ENCODE measurements at places on chromosomes 12 and 14. TPM values are rescaled to one million over a fixed set of nuclear protein-coding genes. Genes with fewer than 3 reads are reported as not detected.

The IFNG gene
- 0.27 TPM for polyA plus RNA-seq

The KRT73 gene
- polyA plus RNA-seq: 10.0 TPM

DNA sequence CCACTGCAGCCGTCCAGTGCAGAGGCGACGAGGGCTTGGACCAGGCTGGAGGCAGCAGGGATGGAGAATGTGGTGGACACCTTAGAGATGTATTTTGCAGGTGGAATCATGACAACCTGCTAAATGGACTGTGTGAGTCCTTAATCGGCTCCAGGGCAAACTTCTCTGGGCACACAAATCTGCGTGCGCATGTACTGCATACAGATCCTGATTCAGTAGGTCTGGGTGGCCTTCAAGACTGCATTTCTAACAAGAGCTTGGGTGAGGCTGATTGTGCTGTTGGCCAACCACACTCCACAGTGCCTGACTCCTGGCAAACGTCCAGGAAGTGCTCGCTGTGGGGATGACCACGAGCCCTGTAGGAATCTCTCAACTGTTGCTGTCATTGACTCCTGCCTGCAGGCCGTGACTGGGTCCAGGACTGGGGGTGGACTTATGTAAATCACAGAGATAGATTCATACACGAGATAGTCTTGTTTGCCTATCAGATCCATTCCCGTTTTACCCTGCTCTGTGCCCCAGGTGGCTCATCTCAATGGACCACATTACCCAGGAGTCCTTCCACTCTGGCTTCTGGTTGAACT lies 27.2 kb downstream of the JDP2 start:
- no peak overlapping the region for H3K4me3 ChIP-seq
- H3K36me3 ChIP-seq: no peaks in the 10 kb centered on the region
- H3K4me1 ChIP-seq: peaks cover 1% of the 10 kb centered on the region
- no peak overlapping the region for H3K27ac ChIP-seq
- H3K27me3 ChIP-seq: peaks cover 4% of the 10 kb centered on the region
- no peak for DNase-seq

DNA sequence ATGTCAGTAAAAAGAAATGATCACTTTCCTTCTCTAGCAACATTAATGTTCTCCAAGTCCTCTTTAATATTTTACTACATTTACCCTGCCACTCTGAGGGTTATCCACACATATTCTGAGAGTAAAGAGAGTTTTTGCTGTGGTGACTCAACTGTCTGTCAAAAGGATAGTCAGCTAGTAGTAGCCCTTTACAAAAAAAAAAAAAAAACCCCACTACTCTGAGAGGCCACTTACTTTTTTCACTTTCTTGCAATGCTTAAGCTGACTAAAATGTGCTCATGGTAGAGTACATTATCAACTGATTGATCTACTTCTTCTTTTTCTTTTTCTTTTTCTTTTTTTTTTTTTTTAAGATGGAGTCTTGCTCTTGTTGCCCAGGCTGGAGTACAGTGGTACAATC lies 27.6 kb upstream of the PPM1A start:
- no peaks in the 10 kb centered on the region for H3K36me3 ChIP-seq
- DNase-seq: no peak
- no peaks in the 10 kb centered on the region for H3K27me3 ChIP-seq
- no peak overlapping the region for H3K4me3 ChIP-seq

GRCh38 chr12:107025671-107026070 lies 38.7 kb upstream of the MTERF2 start:
- no peak overlapping the region for H3K27ac ChIP-seq
- H3K27me3 ChIP-seq: no peaks in the 10 kb centered on the region
- no peak overlapping the region for H3K4me3 ChIP-seq
- peaks cover 44% of the 10 kb centered on the region for H3K4me1 ChIP-seq
- DNase-seq: no peak
- H3K36me3 ChIP-seq: peaks cover 8% of the 10 kb centered on the region

DNA sequence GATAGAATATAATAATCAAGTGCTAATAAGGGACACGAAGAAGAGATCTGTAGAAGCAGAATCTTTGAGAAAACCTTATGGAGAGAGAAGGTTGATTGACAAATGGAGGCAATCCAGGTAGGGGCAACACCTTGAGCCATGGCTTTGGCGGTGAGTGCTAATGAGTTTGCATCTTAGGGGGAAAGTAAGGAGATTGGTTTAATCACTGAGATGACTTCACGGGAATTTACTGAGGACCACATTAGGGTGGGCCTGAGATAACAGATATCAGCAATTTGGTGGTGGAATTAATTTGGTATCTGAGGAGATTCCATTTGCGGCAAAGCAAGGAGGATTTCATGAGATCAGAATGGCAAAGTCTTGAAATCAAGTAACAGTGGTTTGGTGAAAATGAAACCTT lies 1.8 kb upstream of the LARP4 start:
- peaks cover 5% of the 10 kb centered on the region for H3K36me3 ChIP-seq
- H3K4me3 ChIP-seq: peak overlapping the region; percentile 62
- peaks cover 2% of the 10 kb centered on the region for H3K27me3 ChIP-seq

- DNase-seq: no peak
- H3K4me3 ChIP-seq: no peak overlapping the region
- H3K27me3 ChIP-seq: no peaks in the 10 kb centered on the region
- peaks cover 5% of the 10 kb centered on the region for H3K4me1 ChIP-seq
Measured at GRCh38 chr12:93135286-93136239, 206.5 kb upstream of the EEA1 start.

DNA sequence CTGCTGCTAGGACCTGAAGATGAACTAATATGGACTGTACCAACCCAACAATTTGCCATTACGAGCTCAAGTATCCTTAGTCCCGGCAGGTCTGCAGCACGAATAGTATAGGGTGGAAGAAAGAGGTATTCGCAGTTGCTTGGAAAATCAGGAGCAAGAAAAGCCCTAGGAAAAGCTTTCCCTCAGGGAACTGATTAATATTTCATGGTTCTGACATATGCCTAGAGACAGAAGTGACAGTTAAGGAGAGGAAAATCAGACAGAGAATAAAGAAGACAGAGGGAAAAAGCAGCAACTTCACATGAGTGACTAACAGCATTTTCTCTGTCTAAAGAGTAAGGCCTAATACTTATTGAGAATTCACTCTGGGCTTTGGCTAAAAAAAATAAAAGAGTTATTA lies 602.9 kb upstream of the ATP2B1 start:
- no peak for DNase-seq
- no peak overlapping the region for H3K27ac ChIP-seq
- H3K27me3 ChIP-seq: no peaks in the 10 kb centered on the region
- no peaks in the 10 kb centered on the region for H3K36me3 ChIP-seq

Data from naive thymus-derived CD8-positive, alpha-beta T cell (primary cell).